ENCODE measurements at places on chromosomes 5 and 9. TPM values are rescaled to one million over a fixed set of nuclear protein-coding genes. Genes with fewer than 3 reads are reported as not detected.

DNA sequence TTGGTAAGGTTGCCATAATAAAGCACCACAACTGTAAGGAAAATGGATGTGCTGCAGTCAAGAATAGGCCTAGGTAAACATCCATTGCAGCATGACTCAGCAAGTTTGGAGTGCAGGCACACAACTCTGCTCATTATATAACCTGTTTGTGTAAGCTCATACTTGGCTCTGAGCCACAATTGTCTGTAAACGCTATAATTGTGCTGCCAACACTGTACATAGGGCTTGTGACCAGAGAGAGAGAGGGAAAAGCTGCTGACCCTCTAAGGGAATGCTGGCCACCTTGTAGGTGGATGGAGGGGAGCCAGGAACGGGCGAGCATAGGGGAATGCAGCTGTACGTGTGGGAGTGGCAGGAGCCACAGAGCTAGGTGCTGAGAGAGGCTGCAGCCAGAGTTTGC is 2186.5 kb upstream of the ACO1 start:
- DNase-seq = no peak

DNA sequence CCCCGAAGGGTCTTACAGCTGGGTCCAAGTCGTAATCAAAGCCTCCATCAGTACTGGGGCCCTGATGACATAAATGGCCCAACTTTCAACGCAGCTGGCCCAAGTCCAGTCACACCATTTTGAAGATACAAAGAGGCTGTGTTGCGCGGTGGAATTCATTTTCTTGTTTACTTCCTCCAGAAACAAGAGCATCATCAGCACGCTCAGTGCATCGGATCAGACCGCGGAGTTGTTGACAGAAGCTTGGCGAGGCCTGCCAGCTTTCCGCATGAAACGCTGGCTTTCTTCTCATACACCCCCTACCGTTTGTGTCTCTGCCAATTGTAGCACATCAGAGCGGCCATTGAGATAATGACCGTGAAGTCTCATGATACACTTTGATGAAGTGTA is 101.7 kb upstream of the SPATA31D4 start:
- no peak for DNase-seq

- no peak for DNase-seq
Measured at GRCh38 chr5:172736508-172737135, 34.4 kb downstream of the DUSP1 start.

GRCh38 chr9:132018957-132019405 is 60.7 kb downstream of the MED27 start:
- no peak for DNase-seq

DNA sequence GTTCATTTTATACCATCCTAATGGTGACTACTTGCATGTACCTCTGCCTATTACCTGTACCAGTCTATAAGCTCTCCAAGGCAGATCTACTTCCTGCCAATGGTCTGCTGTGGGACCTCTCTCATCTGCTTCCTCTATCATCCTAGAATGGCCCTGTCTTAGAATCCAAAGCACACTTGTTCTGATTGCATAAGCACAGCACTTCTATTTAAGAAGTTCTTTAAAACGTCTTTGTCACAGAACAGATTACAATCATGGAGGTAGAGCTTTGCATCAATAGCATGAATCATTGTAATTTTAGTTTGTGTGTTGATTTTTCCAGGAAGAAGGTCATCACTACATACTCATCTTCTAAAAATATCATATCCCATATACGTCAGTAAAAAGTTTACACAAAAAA is 131.8 kb upstream of the ACOT12 start:
- DNase-seq = no peak

GRCh38 chr9:84573083-84573482 is 96.4 kb upstream of the NTRK2 start:
- no peak for DNase-seq

GRCh38 chr9:37144762-37145161 is 24.4 kb downstream of the ZCCHC7 start:
- DNase-seq = no peak

- DNase-seq = no peak
Measured at GRCh38 chr9:114930056-114930812, at the start of gene TNFSF8. TSS of gene TNFSF8 (minus strand) at chr9:114930591. CDS start at chr9:114930303, 288 bp downstream.

GRCh38 chr5:43616535-43616934 is 13.6 kb downstream of the NNT start:
- no peak for DNase-seq

DNA sequence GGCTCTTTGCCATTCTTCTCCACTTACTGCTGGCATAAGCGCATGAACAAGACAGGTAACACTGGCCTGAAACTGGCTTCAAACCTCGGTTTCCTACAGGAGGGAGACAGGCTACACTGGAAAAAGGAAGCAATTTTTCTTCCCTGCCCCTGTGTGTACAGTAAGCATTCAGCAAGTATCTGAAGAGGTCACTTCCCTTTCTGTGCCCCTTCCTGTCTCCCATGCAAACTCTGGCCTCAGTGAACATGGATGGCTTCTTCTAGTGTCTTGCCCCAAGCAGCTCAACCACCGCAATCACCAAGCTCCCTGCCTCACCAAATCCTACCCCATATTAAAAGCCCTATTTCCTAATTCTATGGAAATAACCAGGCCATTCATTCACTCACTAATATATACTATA is 42.4 kb downstream of the SERINC5 start:
- no peak for DNase-seq

- no peak for DNase-seq
Measured at GRCh38 chr5:93636837-93637236, 53.8 kb downstream of the NR2F1 start.

- DNase-seq = no peak
Measured at GRCh38 chr5:178176791-178177190, 10.4 kb downstream of the GMCL2 start.

GRCh38 chr5:119353686-119354366 is 2.0 kb upstream of the TNFAIP8 start:
- DNase-seq = no peak

GRCh38 chr9:79568337-79569101 is 3.2 kb upstream of the TLE4 start:
- no peak for DNase-seq

SPINK7 gene
- total RNA-seq = not detected

COL23A1 gene
- not detected for total RNA-seq

PCDH12 gene
- 0.02 TPM for total RNA-seq

RETREG1 gene
- 6.0 TPM for total RNA-seq

All from HCT116 (cell line).